ENCODE measurements at places on chromosomes 3 and 15.

- no peak for DNase-seq
Observed at GRCh38 chr3:153614140-153614539, 452.1 kb downstream of the RAP2B start.

DNA sequence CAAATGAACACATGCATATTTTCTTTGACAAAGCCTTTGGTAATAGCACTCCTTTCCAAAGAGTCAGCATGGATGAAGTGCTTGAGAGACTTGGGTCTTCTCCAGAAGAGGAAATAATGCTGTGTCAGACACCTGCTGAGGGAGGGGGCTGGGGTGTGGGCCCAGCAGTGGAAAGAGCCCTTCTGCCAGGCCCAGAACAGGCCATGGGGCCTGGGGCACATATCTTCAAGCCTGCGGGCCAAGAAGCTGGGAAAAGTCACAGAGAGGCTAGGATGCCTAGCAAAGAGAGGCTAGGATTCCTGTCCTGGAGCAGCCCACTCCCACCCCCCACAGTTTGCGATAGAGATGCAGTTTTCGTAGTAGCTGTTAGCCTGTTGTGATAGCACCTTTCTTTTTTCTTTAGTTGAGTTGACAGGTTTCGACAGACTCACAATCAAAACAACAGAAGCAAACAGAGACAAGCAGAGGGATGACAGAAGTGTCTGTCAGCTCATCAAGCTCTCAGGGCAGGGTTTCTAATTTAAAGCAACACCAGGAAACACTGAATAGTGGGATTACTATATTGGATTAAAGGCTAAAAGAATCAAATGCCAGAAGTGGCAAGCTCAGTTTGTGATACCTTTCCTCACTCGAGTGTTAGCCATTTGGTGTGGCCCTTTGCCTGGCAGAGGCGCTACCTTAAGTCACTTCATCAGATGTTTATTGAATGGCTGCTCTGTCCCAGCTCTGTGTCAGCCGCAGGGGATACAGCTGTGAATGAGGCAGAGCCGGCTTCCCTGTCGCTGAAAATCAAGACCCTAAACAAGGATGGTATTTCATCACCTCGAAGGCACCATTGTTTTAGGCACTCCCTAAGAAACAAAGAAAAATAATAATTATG is 19.0 kb downstream of the CMTM7 start:
- no peak for DNase-seq

- no peak for DNase-seq
Observed at GRCh38 chr3:29141918-29142275, 139.0 kb upstream of the RBMS3 start.

GRCh38 chr15:52261498-52262242 is 33.9 kb downstream of the MYO5C start:
- peak; percentile 80 for DNase-seq

DNA sequence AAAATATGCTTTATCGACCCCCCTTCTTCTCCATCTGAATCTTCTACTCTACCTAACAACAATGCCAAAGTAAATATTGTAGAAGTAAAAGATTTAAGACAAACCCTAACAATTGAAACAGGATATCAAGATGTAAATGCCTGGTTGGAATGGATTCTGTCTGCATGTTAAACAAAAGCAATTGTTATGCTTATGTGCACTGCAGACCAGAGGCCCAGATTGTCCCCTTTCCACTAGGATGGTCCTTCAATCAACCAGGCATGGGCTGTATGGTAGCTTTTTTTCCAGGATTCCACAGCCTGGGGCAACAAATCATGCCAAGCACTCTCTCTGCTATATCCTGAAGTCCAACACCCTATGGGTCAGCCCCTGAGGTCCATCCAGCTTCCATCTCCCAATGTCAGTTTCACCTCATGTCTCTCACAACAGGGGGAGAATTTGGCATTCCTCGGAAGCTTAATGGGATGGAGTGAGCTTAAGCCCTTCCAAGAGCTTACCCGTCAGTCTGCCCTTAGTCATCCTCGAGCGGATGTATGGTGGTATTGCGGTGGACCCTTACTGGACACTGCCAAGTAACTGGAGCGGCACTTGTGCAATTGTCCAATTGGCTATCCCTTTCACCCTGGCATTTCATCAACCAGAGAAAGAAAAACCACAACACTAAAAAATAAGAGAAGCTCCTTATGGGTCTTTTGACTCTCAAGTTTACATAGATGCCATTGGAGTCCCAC is 36.2 kb downstream of the ZNF589 start:
- DNase-seq, result no peak
